Natural killer cell (primary cell): ENCODE measurements at places on chromosomes 16 and 17.

DNA sequence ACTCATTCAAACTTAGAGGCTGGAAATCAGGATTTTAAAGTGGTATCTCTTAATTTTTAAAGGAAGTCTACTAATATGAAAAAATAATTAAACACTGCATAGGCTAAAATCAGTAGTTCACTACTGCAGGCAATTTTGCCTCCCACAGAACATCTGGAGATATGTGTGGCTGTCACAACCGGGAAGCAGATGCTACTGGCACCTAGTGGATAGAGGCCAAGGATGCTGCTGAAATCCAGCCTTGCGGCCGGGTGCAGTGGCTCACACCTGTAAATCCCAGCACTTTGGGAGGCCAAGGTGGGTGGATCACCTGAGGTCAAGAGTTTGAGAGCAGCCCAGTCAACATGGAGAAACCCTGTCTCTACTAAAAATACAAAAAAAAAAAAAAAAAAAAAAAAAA, 473.9 kb downstream of the XYLT1 start:
- no peak for DNase-seq

DNA sequence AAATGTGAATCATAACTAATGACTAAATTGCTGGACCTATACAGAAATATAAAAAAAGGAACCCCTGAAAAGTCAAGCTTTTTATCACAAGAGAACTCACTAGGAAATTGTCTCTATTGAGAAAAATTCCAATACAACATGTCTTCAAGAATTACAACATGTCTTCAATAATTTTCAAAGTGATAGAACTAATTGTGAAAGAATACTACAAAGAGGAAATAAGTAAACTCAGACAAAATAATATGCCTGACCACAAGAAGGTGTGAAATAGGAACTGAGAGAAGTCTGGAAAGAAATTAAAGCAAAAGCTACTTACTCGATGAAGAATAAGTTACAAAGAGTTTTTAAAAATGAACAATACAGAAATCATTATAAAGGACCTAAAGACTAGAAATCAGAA, 29.9 kb upstream of the OR1G1 start:
- DNase-seq = no peak

DNA sequence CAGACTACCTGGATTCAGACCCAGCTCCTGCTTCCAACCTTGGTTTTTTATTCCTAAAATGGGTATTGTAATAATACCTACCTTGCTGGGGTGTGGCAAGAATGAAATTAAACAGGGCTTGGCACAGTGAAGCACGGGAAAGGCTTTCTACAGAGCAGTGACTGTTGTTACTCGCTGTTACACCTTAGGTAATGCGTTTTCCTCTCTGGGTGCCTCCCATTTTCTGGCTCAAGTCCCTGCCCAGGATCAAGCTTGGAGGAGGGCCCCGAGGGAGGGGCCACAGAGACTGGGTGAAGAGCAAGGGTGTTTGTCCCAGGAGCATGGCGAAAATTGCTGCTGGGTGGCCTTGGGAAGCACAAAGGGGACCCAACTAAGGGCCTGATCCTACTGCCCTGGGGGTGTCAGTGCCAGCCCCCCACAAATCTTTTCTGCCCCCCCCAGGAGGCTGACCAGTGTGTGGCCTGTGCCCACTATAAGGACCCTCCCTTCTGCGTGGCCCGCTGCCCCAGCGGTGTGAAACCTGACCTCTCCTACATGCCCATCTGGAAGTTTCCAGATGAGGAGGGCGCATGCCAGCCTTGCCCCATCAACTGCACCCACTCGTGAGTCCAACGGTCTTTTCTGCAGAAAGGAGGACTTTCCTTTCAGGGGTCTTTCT, 13.3 kb downstream of the MIEN1 start:
- no peak for DNase-seq

GRCh38 chr17:19760746-19761145, 12.6 kb upstream of the ALDH3A1 start:
- DNase-seq = no peak

- DNase-seq = no peak
Observed at GRCh38 chr17:81992306-81993102, 15.1 kb downstream of the ASPSCR1 start.

GRCh38 chr16:28163699-28164098, 48.1 kb downstream of the XPO6 start:
- no peak for DNase-seq
